ENCODE measurements at places on chromosomes 4 and X.

GRCh38 chrX:45751156-45751555 is 550.5 kb upstream of the DIPK2B start:
- H3K27ac ChIP-seq: no peak overlapping the region
- no peak for DNase-seq
- no peaks in the 10 kb centered on the region for H3K4me1 ChIP-seq
- peaks cover 4% of the 10 kb centered on the region for H3K36me3 ChIP-seq

DNA sequence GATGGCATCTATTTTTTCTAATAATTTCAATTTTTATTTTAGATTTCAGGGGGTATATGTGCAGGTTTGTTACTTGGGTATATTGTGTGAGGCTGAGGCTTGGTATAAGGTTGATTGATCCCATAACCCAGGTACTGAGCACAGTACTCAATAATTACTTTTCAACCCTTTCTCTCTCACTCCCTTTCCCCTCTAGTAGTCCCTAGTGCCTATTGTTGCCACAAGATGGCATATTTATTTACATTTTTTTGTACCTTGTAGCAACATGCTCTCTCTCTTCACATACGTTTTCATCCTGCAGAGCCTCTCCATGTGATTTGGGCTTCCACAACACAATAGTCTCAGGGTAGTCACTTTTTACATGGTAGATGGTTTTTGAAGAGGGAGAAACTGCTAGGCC is 172.0 kb downstream of the ATOH1 start:
- H3K27ac ChIP-seq: no peak overlapping the region
- DNase-seq: no peak
- no peaks in the 10 kb centered on the region for H3K4me1 ChIP-seq
- no peaks in the 10 kb centered on the region for H3K36me3 ChIP-seq
- H3K27me3 ChIP-seq: no peaks in the 10 kb centered on the region

- no peaks in the 10 kb centered on the region for H3K36me3 ChIP-seq
- peaks cover 15% of the 10 kb centered on the region for H3K4me1 ChIP-seq
- no peak overlapping the region for H3K4me3 ChIP-seq
- peak overlapping the region; percentile 39 for H3K27ac ChIP-seq
- H3K27me3 ChIP-seq: no peaks in the 10 kb centered on the region
Observed at GRCh38 chr4:17468619-17469221, 43.2 kb downstream of the QDPR start.

GRCh38 chr4:28443801-28444412 is 1583.3 kb downstream of the STIM2 start:
- no peak overlapping the region for H3K4me3 ChIP-seq
- DNase-seq: no peak
- H3K27me3 ChIP-seq: peaks cover 8% of the 10 kb centered on the region
- peaks cover 4% of the 10 kb centered on the region for H3K4me1 ChIP-seq

- peak; percentile 99 for DNase-seq
- H3K4me3 ChIP-seq: peak within 1 kb of the TSS; percentile 96
- H3K4me1 ChIP-seq: peaks cover 23% of the 10 kb centered on the region
Observed at GRCh38 chrX:15737959-15738902, at the start of gene CA5B. Gene CA5B (plus strand): TSS chrX:15738270. CDS start chrX:15750024, 11,754 bp downstream.

DNA sequence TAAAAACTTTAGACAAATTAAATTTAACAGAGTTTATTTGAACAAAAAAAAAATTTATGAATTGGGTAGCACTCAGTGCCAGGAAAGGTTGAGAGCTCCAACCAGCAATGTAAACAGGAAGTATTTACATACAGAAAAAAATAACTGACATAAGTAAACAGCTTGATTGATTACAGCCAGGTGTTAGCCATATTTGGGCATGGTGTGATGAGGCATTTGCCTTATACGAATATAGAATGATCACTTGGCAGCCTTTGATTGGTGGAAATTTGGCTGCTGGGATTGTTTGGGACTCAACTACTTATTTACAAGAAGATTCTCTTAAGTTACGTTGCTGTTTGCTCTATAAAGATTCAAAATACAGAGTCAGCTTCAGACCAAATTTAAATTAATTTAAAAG is 172.0 kb downstream of the ADAM29 start:
- H3K36me3 ChIP-seq: no peaks in the 10 kb centered on the region
- no peaks in the 10 kb centered on the region for H3K4me1 ChIP-seq
- no peak overlapping the region for H3K4me3 ChIP-seq
- H3K27me3 ChIP-seq: no peaks in the 10 kb centered on the region

GRCh38 chr4:153530284-153530999 is 64.3 kb downstream of the TMEM131L start:
- DNase-seq: no peak
- H3K4me1 ChIP-seq: peaks cover 23% of the 10 kb centered on the region
- H3K36me3 ChIP-seq: peaks cover 3% of the 10 kb centered on the region
- no peak overlapping the region for H3K27ac ChIP-seq
- no peaks in the 10 kb centered on the region for H3K27me3 ChIP-seq
- H3K4me3 ChIP-seq: no peak overlapping the region

GRCh38 chr4:64598066-64598465 is 188.8 kb upstream of the TECRL start:
- H3K4me1 ChIP-seq: no peaks in the 10 kb centered on the region
- no peaks in the 10 kb centered on the region for H3K27me3 ChIP-seq

DNA sequence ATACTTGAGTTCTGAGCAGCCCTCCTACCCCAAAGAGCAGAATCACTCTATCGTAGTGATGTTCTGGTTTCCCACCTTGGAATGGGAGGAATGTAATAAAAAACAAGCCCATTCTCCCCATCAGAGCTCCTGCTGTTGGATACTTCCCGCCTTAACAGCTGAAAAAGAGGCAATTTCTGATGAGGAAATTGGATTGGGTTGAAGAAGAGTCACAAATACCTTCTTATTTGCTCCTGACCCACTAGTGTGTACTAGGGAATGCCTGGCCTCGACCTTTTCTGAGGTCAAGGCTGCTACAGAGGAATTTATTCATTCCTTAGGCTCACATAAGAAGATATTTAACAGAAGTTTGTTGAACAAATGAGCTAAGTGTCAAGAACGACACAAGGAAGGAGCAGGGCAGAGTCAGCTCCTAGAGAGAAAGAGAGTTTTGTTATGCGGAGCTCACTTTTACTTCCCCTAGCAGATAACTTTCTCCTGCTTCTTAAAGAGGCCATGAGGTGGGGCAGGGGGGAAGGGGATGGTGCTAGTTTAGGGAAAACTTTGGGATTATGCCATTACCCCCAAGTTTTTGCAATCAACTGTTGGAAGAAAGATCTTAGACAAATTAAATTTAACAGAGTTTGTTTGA is 273.8 kb upstream of the CLNK start:
- no peaks in the 10 kb centered on the region for H3K36me3 ChIP-seq
- H3K27ac ChIP-seq: no peak overlapping the region
- peaks cover 30% of the 10 kb centered on the region for H3K4me1 ChIP-seq
- no peaks in the 10 kb centered on the region for H3K27me3 ChIP-seq
- no peak overlapping the region for H3K4me3 ChIP-seq
